Activated CD4-positive, alpha-beta T cell treated with anti-CD3 and anti-CD28 coated beads for 24 hours (primary cell): ENCODE measurements at places on chromosomes 1 and 21.

GRCh38 chr1:198155253-198155652 is 1.5 kb upstream of the NEK7 start:
- no peak for DNase-seq

DNA sequence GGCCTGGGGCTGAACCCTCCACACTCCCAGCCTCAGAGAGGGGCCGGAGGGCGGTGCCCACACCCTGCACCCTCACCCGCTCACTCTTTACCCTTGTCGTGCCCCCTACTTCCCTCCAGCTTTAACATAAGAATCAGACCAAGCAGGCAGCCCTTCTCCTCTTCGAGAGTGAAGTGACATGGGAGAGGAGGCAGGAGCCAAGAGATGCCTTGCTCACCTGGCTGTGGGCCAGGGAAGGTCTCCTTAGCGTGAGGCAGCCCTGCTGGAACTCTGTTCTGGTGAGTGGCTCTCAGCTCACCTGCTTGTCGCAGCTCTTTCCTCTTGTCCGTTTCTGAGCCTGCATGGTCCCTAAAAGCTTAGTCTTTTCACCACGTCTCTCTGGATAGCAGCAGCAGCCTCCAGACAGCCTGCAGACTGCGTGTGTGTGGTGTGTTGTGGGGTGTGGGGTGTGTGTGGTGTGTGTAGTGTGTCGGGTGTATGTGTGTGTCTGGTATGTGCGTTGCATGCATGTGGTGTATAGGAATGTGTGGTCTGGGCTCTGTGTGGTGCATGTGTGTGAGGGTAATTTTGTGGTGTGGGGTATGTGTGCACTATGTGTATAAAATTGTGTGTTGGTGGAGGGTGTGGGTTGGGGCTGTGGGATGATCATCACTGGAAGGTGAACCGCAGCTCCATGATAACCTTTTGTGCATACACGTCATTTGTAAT is 86.7 kb downstream of the CCDC185 start:
- DNase-seq, result no peak

DNA sequence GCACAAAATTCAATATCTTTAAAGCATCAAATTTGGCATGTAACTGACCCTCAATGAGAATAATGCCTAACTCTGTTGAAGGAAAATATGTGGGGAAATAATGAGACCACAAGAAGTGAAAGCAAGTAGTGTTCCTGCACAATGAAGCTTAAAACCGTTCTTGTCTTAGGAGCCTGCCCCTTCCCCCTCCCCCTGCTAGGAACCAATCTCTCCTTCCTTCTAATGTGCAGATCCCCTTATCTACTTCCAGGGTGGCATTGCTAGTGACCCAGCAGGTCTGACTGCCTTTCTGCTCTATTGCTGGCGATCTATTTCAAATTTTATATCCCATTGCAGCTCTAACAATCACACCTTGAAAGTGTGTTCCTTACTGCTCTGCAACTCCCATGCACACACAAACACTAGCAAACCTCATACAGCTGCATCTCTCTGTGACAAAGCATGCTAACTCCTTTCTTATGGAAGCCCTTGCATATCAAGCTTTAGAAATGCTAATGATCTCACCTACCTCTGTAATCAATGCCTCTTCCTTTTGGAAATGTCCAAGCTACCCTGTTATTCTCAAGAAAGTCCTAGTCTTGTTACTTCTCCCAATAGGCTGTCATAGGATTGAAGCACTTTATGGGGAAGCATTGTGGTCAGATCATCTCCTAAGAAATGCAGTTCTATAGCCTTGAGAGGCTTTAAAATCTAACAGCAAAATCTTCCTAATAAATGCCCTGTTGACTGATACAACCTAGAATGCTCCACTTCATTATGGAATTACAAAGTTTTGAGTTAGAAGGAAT is 26.5 kb downstream of the BCL9 start:
- DNase-seq, result no peak

- no peak for DNase-seq
Measured at GRCh38 chr1:183011859-183012258, 11.4 kb upstream of the LAMC1 start.

- no peak for DNase-seq
Measured at GRCh38 chr1:167467752-167468151, 50.6 kb downstream of the CD247 start.

GRCh38 chr21:37421306-37421705 is 54.7 kb downstream of the DYRK1A start:
- DNase-seq, result no peak

GRCh38 chr1:114355240-114355639 is 155.8 kb downstream of the TRIM33 start:
- no peak for DNase-seq

GRCh38 chr1:172145231-172145651 is 275.2 kb upstream of the C1orf105 start:
- DNase-seq, result no peak

DNA sequence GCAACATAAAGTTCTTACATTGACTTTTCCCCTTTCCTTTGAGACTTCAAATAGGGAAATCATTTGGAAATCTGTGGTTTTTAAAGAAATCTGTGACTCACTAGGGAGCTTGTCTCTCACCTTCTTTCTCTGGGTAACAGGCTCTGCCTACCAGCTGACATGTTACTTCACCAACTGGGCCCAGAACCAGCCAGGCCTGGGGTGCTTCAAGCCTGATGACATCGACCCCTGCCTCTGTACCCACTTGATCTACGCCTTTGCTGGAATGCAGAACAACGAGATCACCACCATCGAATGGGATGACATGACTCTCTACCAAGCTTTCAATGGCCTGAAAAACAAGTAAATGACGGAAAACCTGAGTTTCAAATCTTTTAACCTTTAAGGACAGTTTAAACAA is 9.2 kb upstream of the CHIA start:
- no peak for DNase-seq

GRCh38 chr1:114467491-114467890 is 43.5 kb downstream of the TRIM33 start:
- DNase-seq, result no peak

DNA sequence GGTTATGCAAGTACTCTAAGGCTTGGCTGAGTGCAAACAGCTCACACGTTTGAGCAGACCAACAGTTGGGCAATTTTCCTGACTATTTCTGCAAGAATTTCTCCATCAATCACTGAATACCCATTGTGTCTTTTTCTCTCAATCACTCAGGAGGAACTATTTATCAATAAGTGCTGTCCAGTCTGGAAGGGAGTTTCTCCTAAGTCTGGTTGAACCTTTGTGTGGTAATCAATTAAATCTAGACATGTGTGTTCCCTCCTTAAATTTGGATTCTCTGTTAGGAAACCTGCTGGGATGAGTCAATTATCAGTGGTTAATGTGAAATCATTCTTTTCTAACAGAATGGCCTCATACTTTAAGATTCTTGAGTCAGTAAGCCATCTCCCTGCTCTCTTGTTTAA is 6.8 kb upstream of the AADACL3 start:
- no peak for DNase-seq

- no peak for DNase-seq
Measured at GRCh38 chr1:146039844-146040194, 18.3 kb upstream of the HJV start.

- no peak for DNase-seq
Measured at GRCh38 chr21:34181431-34182039, 108.2 kb downstream of the MRPS6 start.

DNA sequence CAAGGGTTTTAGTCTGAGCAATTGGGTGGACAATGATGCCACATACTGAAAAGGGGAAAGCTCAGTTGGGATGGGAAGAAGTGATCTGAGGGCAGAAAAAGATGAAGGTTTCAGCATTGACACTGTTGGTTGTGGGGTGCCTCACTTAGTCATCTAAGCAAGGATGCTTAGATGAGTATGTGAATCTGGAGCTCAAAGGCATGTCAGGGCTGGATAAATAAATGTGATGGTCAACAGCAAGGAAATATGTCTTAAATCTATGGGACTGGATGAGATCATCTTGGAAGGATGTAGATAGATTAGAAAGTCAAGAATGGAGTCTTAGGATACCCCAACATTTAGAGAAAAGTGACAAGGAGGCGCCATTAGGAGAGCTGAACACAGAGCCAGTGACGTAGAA is 114.6 kb downstream of the ZBTB18 start:
- DNase-seq, result no peak

- DNase-seq, result no peak
Measured at GRCh38 chr1:160884579-160884978, 401 bp downstream of the ITLN1 start.

GRCh38 chr1:69794831-69795230 is 227.1 kb downstream of the LRRC7 start:
- DNase-seq, result no peak

DNA sequence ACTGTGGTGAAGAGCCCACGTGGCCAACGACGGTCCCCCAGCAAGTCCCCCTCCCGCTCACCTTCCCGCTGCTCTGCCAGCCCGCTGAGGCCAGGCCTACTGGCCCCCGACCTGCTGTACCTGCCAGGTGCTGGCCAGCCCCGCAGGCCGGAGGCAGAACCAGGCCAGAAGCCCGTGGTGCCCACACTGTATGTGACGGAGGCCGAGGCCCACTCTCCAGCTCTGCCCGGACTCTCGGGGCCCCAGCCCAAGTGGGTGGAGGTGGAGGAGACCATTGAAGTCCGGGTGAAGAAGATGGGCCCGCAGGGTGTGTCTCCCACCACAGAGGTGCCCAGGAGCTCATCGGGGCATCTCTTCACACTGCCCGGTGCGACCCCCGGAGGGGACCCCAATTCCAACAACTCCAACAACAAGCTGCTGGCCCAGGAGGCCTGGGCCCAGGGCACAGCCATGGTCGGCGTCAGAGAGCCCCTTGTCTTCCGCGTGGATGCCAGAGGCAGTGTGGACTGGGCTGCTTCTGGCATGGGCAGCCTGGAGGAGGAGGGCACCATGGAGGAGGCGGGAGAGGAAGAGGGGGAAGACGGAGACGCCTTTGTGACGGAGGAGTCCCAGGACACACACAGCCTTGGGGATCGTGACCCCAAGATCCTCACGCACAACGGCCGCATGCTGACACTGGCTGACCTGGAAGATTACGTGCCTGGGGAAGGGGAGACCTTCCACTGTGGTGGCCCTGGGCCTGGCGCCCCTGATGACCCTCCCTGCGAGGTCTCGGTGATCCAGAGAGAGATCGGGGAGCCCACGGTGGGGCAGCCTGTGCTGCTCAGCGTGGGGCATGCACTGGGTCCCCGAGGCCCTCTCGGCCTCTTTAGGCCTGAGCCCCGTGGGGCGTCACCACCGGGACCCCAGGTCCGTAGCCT is 46.8 kb downstream of the TRIM11 start:
- no peak for DNase-seq

DNA sequence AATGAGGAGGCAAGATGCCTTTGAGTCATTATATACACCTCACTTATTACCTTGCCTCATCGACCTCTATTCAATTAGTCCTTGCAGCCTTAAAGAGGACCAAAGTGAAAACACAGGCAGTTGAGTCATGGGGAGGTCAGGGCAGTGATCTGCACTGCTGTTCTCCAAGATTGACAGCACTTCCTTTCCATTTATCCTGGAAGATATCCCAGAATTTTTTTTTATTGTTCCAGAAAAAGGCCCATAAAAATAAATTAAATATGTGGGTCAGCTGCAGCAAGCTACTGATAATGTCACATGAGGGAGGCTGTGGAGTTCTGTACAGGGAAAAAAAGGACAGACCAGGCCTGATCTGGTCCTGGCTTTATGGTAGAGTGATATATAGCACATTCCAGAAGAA is 33.2 kb upstream of the CDC42BPA start:
- no peak for DNase-seq

GRCh38 chr1:231387770-231388669 is 34.1 kb downstream of the EGLN1 start:
- no peak for DNase-seq

DNA sequence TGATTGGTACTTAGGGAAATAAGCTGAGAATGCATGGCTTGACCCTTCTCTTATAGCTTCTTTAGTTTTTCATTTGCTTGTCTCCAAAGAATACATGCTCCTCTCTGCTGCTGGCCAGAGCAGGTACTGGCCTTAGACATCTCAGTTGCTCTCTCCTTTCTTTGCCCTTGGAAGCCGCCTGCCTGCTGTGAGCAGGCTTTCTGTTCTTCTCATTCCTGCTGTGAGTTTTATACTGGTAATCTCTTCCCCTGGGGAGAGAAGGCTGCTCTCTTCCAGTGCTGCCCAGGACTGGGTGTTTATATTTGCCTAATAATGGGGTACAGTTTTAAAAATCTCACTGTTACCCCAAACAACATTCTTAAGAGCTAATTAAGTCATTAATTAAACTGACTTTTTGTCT is 323.5 kb upstream of the LRRC7 start:
- DNase-seq, result no peak

DNA sequence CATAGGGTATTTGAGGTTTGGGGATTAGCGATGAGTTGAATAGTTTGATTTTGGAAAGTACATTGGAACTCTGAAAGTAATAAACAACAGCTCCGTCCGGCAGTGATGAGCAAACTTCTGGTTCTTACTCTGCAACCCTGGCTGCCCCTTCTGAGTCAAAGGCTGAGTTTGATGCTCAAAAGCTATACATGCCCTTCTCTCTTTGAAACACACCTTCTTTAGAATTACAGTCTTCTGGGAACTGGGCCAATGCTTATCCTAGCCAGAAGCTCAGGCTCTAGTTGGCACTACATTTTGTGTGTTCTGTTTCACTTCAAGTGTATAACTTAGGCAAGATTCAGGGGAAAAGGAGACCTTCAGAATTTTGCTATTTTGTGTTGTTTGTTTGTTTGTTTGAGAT is 9.3 kb downstream of the AHCYL1 start:
- no peak for DNase-seq

GRCh38 chr1:209585197-209585596 is 1.7 kb downstream of the CAMK1G start:
- no peak for DNase-seq

GRCh38 chr1:181011301-181012202 is 11.1 kb downstream of the STX6 start:
- no peak for DNase-seq

DNA sequence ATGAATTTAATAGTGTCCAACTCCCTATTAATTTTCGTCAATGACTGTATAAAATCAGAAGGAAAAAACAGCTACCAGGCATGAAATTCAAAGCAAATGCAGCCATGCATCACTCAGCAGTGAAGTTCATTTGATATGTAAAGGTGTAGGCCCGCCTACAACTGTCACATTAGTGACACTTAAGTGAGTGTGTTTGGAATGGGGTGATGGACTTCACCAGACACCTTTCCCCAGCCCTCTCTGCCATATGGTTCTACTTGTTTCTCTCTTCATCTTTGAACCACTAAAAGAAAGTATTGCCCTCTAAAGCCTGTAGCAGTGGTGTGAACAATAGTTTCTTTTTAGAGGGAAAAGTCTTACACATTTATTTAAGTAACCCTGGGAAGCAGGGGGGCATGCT is 124.0 kb downstream of the SIPA1L2 start:
- no peak for DNase-seq

- DNase-seq, result no peak
Measured at GRCh38 chr1:93581917-93582850, 99.5 kb downstream of the BCAR3 start.

- DNase-seq, result no peak
Measured at GRCh38 chr1:177219554-177220458, 49.0 kb downstream of the BRINP2 start.

GRCh38 chr1:63912643-63913042 is 138.8 kb downstream of the ROR1 start:
- no peak for DNase-seq

GRCh38 chr1:19505693-19506457 is 20.5 kb upstream of the CAPZB start:
- no peak for DNase-seq
